ENCODE measurements at places on chromosomes 16 and 17. TPM values are rescaled to one million over a fixed set of nuclear protein-coding genes. Genes with fewer than 3 reads are reported as not detected.
A peak's percentile ranks its signal among the peaks of the same experiment; 100 is the strongest.

GRCh38 chr17:34383216-34383615 lies 20.2 kb upstream of the CCL1 start:
- DNase-seq, result no peak

DNA sequence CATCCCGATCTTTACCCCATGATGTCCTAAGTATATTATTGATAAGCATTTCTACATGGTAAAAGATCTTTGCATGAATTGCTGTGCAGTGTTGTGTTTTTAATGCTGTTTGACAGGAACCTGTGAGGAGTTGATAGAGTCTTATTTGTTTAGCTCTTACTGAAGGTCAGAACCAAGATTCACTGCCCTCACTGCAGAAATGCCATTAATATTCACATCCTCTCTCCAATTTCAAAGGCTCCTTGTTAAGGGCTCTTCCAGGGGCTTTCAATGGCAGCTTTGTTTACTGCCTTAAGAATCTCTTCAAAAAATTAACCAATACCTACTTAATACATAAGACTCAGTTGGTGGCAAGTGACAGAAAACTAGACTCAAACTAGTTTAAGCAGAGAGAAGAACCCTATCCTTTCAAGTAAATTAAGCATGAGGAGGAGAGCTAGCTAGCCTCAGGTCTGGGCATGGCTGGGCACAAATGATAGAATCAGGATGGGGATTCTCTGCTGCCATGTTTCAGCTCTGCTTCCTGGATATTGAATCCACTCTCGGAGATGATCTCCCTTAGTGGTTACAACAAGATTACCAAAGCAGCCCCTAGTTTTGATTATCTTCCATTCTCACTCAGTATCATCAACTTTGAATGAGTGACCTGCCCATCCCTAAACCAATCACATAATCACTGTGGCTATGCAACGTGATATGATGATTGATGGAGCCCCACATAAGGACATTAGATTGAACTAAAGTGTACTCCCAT lies 311.8 kb downstream of the CDH11 start:
- no peak for DNase-seq

MLKL gene
- 3.8 TPM for polyA plus RNA-seq

DNA sequence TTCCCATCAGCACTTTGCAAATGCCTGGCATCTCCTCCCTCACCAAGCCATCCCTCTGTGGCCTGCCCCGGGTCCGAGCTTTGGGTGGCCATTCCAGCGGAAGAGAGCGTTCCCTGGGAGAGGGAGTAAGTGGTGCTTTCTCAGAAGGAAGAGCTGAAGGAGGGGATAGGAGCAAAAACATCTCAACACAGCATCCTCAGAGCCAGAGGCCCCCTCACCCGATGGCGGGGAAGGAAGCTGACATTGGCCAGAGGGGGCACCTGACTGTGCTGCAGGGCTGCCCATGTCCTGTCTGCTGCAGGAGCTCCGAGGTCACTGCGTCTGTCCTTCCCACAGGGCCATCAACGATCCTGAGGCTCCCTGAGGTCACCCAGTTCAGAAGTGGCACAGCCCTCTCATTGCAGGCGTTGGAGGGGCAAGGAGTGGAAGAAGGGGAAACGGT lies 427 bp upstream of the TLCD3B start:
- no peak for DNase-seq

SMIM36 gene
- not detected for polyA plus RNA-seq

ZNF688 gene
- polyA plus RNA-seq, result 28.9 TPM

DNA sequence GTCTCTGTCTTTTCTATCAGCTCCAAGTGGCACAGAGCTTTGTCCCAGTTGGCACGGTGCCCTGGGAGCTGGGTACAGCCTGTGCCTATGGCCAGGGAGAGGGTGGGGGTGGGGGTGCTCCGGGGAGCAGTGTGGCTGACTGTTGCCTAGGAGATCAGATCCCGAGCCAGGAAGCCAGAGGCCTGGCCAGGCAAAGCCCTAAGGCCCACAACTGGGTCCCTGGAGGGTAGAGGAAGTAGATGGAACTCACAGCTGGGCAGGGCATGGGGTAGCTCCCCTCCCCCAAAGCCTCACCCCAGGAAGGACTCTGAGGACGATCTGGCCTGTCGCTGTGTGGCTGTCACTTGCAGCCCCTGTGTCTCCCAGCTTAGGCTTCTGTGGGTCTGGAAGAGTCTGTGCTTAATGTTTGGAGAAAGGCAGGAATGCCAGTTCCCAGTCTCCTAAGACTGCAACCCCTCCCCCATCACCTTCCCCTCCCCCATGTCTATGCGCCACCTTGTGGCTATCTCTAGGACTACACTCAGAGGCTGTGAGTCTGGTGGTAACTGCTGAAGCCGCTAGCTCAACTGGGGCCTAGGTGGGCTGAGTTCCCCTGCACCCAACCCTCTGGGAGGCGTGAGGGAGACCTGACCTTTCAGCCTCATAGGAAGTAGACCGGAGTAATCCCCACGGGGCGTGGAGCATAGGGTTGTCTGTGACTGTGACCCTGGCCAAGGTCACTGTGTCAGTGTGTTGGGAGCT lies 12.6 kb downstream of the THRA start:
- peak; percentile 64 for DNase-seq

DNA sequence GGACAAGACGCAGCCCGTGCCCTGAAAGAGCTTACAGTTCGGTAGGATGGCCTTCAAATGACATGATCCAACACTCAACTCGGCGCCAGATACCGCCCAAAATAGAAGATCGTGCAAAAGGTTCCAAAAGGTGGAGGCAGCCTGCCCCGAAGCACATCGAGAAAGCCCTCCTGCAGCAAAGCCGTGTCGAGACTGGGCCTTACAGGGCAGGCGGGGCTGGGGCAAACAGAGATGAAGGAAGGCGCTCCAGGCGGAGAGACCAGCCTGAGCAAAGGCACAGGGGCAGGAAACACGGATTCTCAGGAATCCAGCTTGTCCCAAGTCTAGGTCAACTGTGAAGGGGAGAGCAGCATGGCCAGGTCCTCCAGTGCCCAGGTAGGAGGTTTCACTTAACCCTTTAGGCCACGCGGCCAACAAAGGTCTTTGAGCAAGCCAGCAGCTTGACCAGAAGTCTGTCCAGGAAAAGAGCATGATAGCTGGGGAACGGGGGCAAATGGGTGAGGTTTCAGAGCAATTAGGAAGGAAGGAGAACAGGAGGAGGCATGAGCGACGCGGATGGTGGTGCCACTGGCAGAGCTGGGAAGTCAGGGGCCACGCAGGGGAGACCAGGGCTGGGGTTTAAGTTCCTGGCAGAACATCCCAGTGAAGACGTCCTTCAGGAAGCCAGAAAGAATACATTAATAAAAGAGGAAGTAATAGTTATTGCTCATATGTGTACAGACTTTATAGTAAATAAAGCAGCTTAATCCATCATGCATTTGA lies 21.2 kb upstream of the EIF1 start:
- no peak for DNase-seq

GRCh38 chr16:3161235-3162018 lies 26.6 kb upstream of the OR1F1 start:
- DNase-seq, result no peak

MT1M gene
- polyA plus RNA-seq, result not detected

GRCh38 chr17:59046192-59046591 lies 60.5 kb downstream of the TRIM37 start:
- no peak for DNase-seq

DNA sequence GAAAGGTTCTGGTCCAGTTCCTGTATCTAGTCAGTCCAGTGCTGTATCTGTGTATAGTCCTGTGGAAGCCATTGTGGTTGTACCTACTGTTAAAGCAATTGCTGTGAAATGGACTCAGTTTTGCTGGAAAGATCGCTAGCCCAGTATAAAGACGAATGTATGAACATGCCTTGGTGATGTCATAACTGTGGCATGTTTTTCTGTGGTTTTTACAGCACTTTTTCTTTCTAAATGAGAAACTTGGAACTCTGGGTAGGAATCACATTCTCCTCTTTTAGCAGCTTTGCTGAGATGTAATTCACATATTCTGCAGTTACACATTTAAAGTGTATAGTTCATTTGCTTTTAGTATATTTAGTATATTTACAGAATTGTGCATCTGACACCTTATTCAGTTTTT lies 58.1 kb downstream of the MAP2K4 start:
- no peak for DNase-seq

PRSS36 gene
- 0.66 TPM for polyA plus RNA-seq

MYH11 gene
- polyA plus RNA-seq, result 0.41 TPM

- no peak for DNase-seq
Measured at GRCh38 chr17:82674656-82675475, 23.6 kb downstream of the RAB40B start.

SOST gene
- not detected for polyA plus RNA-seq

DNA sequence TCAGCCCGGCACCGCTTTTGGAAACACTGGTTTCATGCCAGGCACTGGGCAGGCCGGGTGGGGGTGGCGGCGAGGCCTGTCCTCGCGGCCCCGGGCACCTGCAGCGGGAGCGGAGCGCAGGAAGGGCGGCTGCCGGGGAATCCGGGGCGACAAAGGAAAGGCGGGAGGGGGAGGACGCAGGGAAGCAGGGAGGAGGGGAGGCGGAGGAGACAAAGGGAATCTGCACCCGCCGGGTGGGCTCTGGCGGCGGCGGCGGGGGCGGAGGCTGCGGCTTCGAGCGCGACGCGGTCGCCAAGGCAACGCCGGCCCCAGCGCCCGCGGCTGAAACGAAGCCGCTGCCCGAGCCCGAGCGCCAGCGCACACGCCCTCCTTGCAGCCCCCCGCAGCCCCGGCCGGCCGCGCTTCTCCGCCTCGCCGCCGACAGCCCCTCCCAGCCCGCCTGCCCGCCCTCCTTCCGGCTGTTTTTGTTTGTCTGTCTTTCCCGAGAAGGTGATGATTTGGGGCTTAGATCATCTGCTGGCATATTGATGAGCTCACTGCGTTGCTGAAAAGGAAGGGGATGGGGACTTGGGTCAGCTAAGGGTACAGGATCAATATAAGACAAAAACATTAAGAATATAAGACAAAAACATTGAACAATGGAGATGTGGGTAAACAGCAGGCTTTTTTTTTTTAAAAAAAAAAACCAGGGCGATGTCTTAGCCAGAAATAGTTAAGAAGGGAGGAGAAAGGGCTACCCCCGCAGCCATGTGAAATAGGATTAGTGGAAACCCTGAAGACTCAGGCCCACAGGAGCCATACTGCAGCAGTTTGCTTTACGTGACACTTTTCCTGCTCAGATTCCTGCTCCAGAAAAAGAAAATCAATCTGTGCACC lies 32.7 kb downstream of the CDK5R1 start:
- DNase-seq, result peak; percentile 54

GRCh38 chr17:56658648-56659047 lies 65.1 kb downstream of the NOG start:
- DNase-seq, result no peak

DNA sequence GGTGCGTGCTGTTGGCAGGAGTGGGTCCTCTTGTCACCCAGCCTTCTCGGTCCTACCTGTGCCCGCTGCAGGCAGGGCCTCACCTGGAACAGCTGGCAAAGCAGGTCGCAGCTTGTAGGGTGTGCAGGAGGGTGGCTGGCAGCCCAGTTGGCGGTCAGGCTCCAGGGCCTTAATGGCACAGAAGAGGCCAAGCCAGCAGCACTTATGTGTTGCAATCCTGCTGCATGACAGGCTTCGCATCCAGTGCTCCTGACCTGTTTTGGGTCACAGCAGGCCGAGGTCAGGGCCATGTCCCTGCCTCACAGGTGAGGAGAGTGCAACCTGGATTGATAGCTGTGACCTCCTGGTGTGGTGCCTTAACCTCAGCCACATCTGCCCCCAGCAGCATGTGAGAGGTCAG lies 31.9 kb downstream of the ZC3H18 start:
- DNase-seq, result no peak

VTN gene
- polyA plus RNA-seq, result not detected

All from naive B cell (primary cell).